ENCODE measurements at places on chromosomes 4 and X. TPM values are rescaled to one million over a fixed set of nuclear protein-coding genes. Genes with fewer than 3 reads are reported as not detected.

Gene MAMLD1
- 1.8 TPM for total RNA-seq

Gene SPANXN5
- total RNA-seq: not detected

Gene YY2
- not detected for total RNA-seq

Gene KLHL15
- 1.2 TPM for total RNA-seq

Gene ADH1A
- not detected for total RNA-seq

Gene SEPSECS
- total RNA-seq: 0.29 TPM

Gene NWD2
- total RNA-seq: not detected

Gene REPS2
- 281 TPM for total RNA-seq

Gene FNIP2
- total RNA-seq: 87.8 TPM

Gene PPP1R2C
- total RNA-seq: not detected

Gene SUPT20HL2
- not detected for total RNA-seq

Gene HSPA4L
- total RNA-seq: 5.8 TPM

Gene EDA
- 4.8 TPM for total RNA-seq

Measured in stomach (tissue), 19 donors.